ENCODE measurements at places on chromosomes 13 and 19.

DNA sequence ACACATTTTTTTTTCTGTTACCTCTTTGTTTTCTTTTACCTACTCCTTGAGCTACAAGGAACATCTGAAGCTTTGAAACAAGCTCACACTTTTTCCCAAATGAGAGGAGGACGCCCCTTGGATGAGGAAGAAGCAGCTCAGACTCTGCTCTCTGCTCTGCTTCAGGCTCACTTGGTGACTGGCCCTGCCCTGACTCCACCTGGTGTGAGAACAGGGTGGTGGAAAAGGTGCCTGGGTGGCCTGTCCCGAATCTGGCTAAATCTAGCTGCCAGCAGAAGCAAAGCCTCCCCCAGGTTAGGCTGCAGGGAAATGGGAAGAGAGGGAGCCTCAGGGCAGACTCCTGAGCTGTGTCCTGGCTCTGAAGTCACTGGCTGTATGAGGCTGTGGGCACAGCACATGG lies 68.0 kb upstream of the CEACAM8 start:
- DNase-seq = no peak

- no peak for DNase-seq
These were observed 1.5 kb downstream of the MAST3 start for GRCh38 chr19:18098891-18099622.

DNA sequence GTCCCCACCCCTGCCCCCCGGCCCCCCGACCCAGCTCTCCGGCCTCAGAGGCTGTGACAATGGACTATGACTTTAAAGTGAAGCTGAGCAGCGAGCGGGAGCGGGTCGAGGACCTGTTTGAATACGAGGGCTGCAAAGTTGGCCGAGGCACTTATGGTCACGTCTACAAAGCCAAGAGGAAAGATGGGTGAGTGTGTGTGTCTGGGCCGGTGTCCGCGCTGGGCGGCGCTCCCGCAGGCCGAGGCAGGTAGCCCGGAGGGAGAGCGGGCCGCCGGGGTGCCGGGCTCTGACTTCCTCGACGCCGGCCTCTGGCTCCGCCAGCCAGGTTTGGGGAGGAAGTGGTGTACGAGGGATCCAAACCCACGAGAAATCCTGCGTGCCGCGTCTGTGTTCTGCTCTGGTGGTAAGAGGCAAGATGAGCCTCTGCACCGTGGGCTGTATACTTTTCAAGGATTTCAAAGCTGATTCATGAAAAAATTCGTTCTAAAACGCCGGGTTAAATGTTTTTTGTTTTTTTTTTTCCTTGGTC lies 718 bp downstream of the CDK8 start:
- DNase-seq = peak; percentile 45

DNA sequence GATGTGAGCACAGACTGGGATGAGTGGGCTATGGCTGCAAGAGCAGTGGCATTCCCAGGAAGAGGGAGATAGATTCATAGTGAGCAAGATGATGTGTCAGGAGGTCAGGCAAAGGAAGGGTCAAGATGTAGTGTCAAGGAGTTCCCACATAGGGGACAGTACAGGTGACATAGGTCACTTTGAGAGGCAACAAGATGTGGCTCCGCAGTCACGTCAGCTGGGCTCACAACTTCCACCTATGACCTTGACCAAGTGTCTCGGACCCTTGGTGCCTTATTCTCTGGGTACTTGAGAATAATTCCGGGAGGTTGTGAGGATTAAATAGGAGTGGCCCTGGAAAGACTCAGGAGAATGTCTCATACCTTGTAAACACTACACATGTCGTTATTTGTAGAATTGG lies 10.5 kb downstream of the ZNF317 start:
- DNase-seq = no peak

DNA sequence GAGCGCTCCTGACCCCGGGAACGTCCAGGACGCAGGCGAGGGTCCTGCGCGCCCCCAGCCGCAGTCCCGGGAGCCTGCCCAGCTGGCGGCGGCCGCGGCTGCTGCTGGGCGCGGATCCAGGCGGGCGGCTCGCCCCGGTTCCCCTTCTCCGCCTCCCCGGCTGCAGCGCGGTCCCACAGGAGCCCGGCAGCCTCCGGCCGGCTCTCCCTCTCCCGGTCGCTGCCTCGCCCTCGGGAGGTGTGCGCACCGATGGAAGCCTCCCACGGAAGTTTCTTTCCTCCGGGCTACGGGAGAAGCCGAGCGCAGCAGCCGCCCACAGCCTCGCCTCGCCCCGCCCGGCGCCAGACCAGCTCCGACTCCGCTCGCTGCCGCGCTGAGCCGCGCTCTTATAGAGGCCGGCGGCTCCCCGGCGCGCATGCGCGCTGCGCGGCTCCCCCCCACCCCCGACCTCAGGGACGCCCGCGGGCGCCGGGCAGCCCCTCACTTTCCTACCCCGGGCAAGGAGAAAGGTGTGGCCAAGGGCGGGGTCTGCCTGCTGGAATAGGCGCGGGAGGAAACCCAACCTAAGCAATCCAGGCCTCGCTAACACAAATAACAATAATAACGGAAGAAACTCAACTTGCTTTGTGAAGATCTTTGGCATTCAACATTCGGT lies at the start of gene SHISA2:
Gene SHISA2, minus strand, starts transcription at position 360 of the 655 bp plus-strand sequence. CDS start 1,041 bp downstream, outside the sequence.
- no peak for DNase-seq

GRCh38 chr19:50703915-50704796 lies 15.4 kb downstream of the SHANK1 start:
- DNase-seq = no peak

DNA sequence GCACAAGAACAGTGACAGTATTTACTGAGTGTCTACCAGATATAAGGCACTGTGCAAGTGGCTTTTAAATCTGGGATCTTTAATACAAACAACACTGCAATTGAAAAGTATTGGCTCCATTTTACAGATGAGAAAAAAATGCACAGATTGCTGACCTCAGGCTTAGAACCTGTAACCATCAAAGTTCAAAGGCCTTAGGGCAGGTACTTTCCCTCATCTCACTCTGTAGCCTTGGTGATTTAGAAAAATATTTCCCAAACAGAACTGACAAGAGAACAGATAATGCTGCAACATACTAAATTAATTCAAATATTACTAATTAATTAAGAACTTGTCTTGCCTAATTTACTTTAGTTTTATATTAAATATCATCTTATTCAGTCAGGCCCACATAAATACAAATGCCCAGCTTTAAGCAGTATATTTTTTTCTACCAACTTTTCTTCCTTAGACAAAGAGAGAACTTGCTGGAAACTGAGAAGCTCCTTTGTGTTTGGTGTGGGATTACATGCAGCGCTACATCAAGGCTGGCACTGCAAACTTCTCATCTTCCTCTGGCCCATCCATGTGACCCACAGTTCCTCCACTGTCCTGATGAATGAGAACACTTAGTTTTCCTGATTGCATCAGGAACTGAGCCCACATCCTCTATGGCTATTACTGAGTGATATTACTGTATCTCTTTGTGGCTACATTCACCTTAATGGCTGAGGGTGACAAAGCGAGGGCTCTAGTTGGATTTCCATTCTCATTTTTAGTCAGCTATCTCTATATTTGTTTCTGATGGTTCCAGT lies 302.1 kb downstream of the ENOX1 start:
- DNase-seq = no peak

- peak; percentile 74 for DNase-seq
These were observed 328.9 kb downstream of the DIAPH3 start for GRCh38 chr13:59834801-59835200.

DNA sequence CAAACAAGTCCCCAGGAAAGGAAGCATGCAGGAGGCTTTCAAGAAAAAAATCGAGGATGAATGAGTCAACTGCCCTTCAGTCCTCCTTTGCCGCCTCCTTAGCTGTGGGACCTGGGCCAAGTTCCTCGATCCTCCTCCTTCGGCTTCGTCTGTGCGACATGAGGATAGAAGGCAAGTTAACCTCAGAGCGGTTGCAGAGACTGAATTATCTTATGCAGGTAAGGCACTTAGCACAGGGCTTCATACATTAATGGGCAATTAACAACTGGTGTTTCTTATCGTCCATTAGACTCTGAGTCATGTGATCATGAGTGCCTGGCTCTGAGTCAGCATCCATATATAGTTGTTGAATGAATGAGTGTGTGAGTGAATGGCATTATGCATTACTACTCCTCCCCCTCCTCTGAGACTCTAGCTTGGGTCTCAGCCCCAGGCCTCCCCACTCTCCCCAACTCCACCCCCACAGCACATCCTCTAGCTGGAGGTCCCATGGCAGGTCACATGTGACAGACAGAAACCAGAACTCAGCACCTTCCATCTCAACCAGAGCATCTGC lies 1.6 kb upstream of the TTC9B start:
- peak; percentile 83 for DNase-seq

DNA sequence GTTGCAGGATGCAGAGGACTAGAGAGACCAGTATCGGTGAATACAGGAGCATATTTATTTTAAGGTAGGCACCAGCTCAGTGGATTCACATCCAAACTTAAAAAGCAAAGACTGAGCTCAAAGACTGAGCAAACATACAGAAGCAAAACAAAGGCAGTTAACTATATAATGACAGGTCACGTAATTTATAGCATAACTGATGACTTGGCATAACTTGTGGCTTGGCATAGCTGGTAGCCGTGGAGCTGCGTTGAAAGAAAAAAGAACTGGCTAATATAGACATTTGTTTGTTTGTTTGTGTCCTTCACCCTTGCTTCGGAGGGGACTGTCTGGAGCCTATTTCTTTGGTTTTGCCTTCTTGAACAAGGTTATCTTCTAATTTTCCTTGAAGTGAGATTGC lies 33.7 kb downstream of the ZNF493 start:
- DNase-seq = no peak

DNA sequence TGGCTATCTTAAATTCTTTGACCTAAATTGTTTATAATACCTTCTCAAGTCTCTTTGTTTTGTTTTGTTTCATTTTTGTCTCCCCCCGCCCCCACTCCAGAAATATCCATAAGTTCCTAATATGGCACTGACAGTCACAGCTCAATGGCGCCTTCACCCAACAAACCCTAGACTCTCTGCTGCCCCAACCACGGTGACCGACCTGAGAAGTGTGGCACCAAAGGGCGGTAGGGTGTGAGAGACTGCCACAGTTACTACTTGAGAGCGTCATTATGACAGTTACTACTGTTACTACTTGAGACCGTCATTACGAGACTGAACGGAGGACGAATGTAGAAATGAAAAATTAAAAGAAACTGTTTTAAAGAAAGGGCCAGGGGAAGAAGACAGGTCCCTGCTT lies 34.4 kb upstream of the PSPC1 start:
- no peak for DNase-seq

- no peak for DNase-seq
These were observed 23.6 kb upstream of the RFXAP start for GRCh38 chr13:36795463-36795862.
